ENCODE measurements at places on chromosomes 4 and X. TPM values are rescaled to one million over a fixed set of nuclear protein-coding genes. Genes with fewer than 3 reads are reported as not detected.

ARHGEF9 gene
- 20.8 TPM for total RNA-seq

EXOC1L gene
- not detected for total RNA-seq

CENPVL3 gene
- not detected for total RNA-seq

ZNF157 gene
- under 0.01 TPM for total RNA-seq

HAND2 gene
- 0.58 TPM for total RNA-seq

ABCG2 gene
- 1.0 TPM for total RNA-seq

KIAA1210 gene
- not detected for total RNA-seq

ERAS gene
- total RNA-seq, result not detected

HELT gene
- not detected for total RNA-seq

GLRB gene
- total RNA-seq, result 11.8 TPM

TTC29 gene
- total RNA-seq, result not detected

MGARP gene
- 12.6 TPM for total RNA-seq

MED14 gene
- 12.9 TPM for total RNA-seq

MANBA gene
- total RNA-seq, result 56.6 TPM

GPRASP2 gene
- total RNA-seq, result 27.3 TPM

IL13RA1 gene
- total RNA-seq, result 65.7 TPM

NRK gene
- total RNA-seq, result 0.17 TPM

MSX1 gene
- 14.4 TPM for total RNA-seq

PNCK gene
- total RNA-seq, result 1.2 TPM

BEX5 gene
- total RNA-seq, result not detected

OPN1MW3 gene
- total RNA-seq, result not detected

CCDC120 gene
- 0.83 TPM for total RNA-seq

AGTR2 gene
- total RNA-seq, result not detected

SPANXN5 gene
- not detected for total RNA-seq
